ENCODE measurements at places on chromosomes 11 and 22.

- peaks cover 26% of the 10 kb centered on the region for H3K4me1 ChIP-seq
- peak overlapping the region; percentile 77 for H3K4me3 ChIP-seq
- no peak for DNase-seq
- no peaks in the 10 kb centered on the region for H3K27me3 ChIP-seq
- peaks cover 43% of the 10 kb centered on the region for H3K36me3 ChIP-seq
Measured at GRCh38 chr11:108226036-108226435, 3.2 kb downstream of the ATM start.

- no peak overlapping the region for H3K27ac ChIP-seq
- peaks cover 7% of the 10 kb centered on the region for H3K4me1 ChIP-seq
- H3K36me3 ChIP-seq: peaks cover 58% of the 10 kb centered on the region
- no peak overlapping the region for H3K4me3 ChIP-seq
- DNase-seq: no peak
Measured at GRCh38 chr22:23899042-23899745, 5.0 kb downstream of the MIF start.

DNA sequence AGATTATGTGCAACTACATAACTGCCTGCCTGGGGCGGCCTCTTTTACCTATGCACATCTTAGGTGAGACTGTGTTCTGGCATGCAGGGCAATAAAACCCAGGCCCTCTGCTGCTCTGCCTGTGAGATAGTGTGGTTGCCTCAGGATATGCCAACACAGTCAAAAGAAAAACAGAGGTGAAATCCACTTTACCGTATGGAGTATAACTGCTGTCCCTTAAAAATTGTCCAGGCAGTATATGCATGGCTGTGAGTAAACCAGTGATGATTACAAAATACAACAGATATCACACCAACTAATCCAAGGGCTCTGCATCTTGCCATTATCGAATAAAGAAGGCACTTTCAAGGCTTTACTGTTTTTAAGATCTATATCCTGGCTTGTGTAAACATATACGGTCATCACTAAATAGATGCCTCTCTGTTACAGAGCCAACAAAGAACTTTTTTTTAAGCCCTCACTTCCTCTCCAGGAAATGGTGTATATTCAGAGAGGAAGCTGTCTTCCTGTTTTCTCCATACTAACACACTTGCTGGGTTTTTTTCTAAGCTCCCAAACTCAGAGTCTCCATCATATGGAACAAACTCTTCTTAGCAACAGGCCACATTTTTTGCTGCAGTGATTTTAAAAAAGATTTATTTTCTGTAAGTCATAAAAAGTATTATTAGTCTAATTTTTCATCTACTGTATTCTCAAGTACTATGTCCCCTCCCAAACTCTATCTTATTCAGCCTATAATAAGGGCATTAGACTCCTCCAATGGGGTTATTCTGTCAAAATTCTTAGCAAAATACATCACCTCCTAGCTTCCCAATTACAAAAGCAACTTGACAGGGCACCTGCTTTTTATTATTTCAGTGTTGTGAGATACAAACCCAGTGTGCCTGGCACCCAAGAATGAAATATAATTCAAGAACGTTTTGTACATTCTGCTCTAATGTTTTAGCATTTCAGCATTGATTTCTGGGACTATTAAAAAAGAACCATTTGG lies 135.2 kb downstream of the MAML2 start:
- peaks cover 5% of the 10 kb centered on the region for H3K36me3 ChIP-seq
- no peaks in the 10 kb centered on the region for H3K27me3 ChIP-seq
- peaks cover 76% of the 10 kb centered on the region for H3K4me1 ChIP-seq
- peak overlapping the region; percentile 85 for H3K27ac ChIP-seq
- no peak for DNase-seq

DNA sequence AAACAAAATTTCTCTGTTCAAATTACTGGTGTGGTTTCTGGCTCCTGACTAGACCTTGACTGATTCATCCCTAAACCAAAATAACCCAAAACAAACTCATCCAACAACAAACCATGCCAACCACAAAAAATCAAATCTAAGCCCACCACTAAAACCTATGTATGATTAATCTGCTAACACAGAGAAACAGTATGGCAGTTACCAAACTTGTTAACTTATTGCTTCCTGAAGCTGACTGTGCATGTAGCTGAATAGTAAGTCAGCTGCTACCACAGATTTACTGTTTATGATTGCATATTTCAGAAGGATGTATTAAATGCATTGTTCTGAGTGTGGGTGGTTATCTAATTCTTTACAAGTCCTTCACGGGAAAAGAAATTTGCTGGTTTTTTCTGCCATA lies 231.1 kb downstream of the SWAP70 start:
- H3K4me3 ChIP-seq: no peak overlapping the region
- no peak overlapping the region for H3K27ac ChIP-seq
- no peak for DNase-seq
- peaks cover 3% of the 10 kb centered on the region for H3K4me1 ChIP-seq

DNA sequence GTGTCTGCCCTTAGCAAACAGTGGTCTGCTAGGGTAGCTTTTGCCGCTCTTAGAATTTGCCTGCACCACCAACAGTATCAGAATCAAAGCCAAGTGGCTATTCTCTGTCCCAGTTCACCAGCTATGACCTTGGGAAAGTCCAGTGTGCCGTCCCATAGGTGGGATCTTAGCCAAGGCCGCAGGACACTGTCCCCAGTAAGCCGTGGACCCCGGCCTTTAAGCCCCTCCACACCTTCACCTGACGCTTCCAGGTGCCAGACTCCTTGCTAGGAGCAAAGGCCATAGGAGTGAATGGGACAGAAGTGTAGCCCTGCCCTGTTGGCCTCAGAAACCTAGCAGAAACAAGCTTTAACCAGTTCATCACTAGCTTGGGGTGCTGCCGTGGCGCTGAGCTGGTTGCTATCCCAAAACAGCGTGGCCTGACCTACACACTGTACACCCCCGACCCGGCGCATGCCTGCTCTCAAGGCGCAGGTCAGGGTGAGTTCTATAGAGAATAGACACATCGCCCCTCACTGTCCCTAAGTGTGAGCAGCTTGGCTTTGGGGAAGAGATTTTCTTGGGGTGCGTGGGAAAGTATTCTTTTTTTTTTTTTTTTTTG lies 4.5 kb downstream of the FADD start:
- H3K36me3 ChIP-seq: peaks cover 63% of the 10 kb centered on the region
- no peak for DNase-seq
- no peak overlapping the region for H3K4me3 ChIP-seq
- H3K4me1 ChIP-seq: peaks cover 32% of the 10 kb centered on the region
- no peaks in the 10 kb centered on the region for H3K27me3 ChIP-seq

DNA sequence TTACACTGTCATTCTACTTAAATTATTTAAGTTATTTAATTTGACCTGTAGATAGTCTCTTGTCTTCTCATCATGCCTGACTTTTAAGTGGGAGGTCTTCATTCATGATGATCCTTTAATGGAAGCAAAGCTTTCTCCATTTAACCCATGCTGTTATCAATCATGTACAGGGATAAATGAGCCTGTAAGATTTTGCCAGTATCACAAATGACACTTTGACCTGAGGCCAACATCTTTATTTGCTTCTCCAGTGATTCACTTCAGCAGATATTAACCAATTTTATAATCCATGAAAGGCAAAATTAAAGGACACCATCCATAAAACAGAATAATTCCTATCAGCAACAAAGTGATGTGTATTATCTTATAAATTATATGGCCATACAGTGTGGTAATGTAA lies 7.7 kb downstream of the CCDC73 start:
- H3K36me3 ChIP-seq: no peaks in the 10 kb centered on the region
- H3K27ac ChIP-seq: no peak overlapping the region
- no peak overlapping the region for H3K4me3 ChIP-seq
- no peaks in the 10 kb centered on the region for H3K4me1 ChIP-seq
- DNase-seq: no peak

DNA sequence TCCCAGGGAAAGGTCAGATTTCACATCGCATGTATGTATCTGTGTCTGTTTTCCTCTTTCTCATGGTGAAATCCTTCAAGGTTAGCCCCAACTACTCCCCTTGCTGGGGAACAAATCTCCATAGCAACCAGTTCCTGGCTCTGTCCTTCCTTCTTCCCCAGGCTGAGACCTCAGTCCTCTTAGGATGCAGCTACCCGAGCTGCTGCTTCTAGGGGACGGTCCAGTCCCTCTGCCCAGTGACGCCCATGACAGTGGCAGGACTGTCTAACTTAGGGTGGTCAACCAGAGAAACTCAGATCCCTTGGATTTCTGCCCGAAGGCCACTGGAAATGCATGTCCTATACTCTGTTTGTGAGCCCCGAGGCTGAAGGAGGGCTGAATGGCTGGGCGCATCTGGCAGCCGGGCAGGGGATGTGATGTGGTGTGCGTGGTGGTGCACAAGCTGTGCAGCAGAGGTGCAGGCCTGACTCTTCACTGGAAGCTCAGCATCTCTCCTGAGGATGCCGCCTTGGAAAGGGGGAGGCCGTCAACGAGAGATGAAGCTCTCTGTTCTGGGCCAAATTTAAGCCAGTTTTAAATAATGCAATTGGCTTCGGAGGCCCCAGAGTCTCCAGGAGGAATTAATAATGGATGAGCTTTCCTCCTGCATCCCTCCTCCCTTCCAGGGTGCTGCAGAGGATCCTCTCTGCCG lies 118.7 kb upstream of the B3GAT1 start:
- no peak overlapping the region for H3K4me3 ChIP-seq
- H3K36me3 ChIP-seq: no peaks in the 10 kb centered on the region
- no peak for DNase-seq

DNA sequence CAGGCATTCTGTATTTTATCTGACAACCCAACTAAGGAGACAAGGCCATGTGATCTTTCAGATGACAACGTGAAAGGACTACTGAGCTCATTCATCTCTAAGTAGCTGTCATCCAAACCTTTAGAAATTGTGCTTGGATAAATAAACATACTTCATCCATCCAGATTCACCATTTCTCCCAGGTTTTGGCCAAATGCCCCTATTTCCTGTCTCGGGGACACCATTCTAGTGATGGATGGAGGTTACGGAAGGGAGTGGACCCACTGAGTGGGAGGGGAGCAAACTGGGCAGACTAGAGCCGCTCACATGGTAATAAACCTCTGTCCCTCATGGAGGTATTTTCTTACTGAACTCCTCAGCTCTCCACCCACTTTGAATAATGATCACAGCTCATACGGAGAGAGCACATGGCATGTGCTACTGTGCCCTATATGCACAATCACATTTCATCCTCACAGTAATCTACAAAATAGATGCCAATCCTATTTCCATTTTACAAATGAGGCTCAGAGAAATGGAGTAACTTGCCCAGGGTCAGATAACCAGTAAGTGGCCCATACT lies 114.4 kb downstream of the SLC1A2 start:
- DNase-seq: no peak
- H3K4me1 ChIP-seq: peaks cover 12% of the 10 kb centered on the region
- H3K27me3 ChIP-seq: no peaks in the 10 kb centered on the region
- H3K27ac ChIP-seq: no peak overlapping the region

DNA sequence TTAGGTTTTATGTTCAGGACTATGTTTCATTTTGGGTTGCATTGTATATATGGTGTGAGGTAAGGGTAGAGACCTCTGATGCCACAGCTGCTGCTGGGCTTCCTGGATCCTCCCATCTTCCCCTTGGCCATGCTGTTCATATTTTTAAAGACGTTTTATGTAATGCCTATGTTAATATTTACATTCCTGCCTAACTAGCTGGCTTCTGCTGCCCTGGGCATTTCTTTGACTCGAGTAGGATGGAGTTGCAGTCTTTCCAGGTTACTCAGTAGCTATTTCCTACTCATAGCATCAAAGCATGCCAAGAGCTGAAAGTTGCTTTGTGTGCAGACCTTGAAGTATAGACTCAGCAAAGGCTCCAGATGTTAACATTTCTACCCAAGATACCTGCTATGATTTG lies 220.5 kb upstream of the CADM1 start:
- H3K4me1 ChIP-seq: peaks cover 3% of the 10 kb centered on the region
- no peak for DNase-seq
- no peaks in the 10 kb centered on the region for H3K36me3 ChIP-seq
- H3K4me3 ChIP-seq: no peak overlapping the region
- H3K27ac ChIP-seq: no peak overlapping the region
- peaks cover 2% of the 10 kb centered on the region for H3K27me3 ChIP-seq

- H3K4me1 ChIP-seq: no peaks in the 10 kb centered on the region
- no peaks in the 10 kb centered on the region for H3K27me3 ChIP-seq
- no peak overlapping the region for H3K27ac ChIP-seq
- no peak overlapping the region for H3K4me3 ChIP-seq
- H3K36me3 ChIP-seq: no peaks in the 10 kb centered on the region
Measured at GRCh38 chr22:49106096-49106841, 721.4 kb downstream of the BRD1 start.

DNA sequence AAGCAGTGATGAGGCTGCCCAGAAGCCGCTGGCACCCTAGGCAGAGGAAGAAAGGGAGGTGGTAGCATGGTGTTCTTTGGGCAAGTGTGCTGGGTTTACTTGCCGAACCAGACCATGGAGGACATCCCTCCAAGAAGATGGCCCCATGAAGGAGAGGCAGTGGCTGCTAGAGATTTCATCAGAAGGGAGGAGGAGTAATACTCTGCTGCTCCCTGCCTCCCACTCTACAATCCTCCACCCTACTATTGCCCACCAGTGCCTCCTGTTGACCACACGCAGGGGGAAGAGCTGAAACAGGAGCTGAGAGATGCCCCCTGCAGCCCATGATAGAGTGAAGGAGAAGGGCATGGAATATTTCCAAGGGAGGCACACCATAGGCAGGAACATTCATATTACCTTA lies 51.0 kb upstream of the PRSS23 start:
- DNase-seq: no peak
- H3K27ac ChIP-seq: no peak overlapping the region
- H3K36me3 ChIP-seq: no peaks in the 10 kb centered on the region
- peaks cover 9% of the 10 kb centered on the region for H3K27me3 ChIP-seq

Data from activated T-helper 2 cell treated with anti-CD3 and anti-CD28 coated beads, Interferon-gamma antibody, Interleukin-2, Interleukin-4, amounts not matched to agents 10 μg/mL and 5 μg/mL and 100 μg/mL, durations not matched to agents 14 hours and 24 hours and 36 hours (primary cell).